ENCODE measurements at places on chromosomes 4 and X.

DNA sequence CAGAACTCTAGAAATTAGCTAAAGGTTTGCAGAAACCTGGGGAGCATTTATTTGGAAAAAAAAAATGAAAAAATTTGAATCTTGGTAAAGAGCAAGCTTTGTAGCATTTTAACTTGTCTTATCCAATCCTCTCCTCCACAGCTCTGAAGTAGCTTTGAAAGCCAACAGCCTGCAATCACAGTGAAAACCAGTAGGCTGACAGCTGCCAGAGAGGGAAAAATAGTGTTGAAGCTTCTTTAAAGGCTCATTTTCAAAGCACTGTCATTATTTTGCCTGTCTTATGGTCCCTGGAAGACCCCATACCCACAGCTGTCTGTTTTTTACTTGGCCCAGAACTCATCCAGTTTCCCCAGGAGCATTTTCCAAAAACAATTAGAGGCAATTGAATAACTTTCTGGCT, 230.8 kb upstream of the EDNRA start:
- no peak for DNase-seq

- no peak for DNase-seq
Observed at GRCh38 chrX:36787752-36788151, 220.4 kb upstream of the FAM47C start.

DNA sequence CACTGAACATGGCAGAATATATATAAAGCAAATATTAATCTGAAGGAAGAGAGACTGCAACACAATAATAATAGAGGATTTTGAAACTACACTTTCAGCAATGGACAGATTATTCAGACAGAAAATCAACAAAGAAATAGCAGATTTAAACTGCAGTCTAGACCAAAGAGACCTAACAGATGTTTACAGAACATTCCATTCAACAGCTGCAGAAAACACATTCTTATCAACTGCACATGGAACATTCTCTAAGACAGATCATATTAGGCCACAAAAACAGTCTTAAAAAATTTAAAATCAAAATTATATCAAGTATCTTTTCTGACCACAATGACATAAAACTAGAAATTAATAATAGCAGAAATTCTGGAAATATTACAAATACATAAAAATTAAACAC, 27.1 kb downstream of the CENPE start:
- DNase-seq = no peak

DNA sequence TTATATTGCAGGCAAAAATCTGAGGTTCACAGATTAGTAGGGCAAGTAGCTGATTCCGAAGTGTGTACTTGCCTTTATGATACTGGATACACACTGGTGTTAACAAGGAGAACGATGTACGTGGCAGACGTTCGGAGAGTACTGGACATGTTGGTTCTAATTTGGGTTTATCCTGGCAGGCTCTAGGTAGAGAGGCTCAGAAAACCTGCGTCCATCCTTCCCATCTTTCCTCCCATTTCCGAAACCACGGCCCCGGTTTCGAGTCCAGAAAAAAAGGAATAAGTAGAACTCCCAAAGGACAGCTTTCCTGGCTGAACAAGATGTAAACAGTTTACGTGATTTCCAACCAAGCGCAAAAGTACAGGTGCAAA, 351 bp upstream of the SLC30A9 start:
- DNase-seq = peak; percentile 13

DNA sequence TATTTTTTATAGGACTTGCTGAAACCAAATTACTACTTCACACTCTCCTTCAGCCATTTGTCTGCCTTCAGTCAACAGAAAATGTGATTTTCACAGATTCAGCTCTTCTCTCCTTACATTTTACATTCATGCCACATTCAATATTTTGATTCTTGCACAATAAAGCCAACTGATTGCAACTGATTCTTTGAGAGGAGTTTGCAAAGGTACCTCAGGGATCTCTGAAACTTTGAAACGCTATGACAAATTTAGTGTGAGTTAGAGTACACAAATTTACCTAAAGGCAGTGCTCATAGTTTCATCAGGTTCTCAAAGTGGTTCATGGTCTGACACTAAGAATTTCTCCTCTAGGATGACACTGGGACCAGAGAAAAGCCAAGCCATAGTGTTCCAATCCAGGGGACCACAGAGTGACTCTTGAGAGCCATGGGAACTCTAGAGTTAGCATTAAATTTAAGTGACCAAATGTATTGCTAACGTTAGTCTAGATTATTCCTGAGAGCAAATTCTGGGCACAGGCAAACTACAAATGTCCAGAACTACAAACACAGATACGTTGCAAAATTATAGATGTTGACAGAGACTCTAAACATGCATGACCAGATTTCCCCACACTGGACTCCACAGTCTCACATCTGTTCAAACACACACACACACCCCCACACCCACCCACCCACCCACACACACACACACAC, 9.0 kb downstream of the CSN3 start:
- no peak for DNase-seq

DNA sequence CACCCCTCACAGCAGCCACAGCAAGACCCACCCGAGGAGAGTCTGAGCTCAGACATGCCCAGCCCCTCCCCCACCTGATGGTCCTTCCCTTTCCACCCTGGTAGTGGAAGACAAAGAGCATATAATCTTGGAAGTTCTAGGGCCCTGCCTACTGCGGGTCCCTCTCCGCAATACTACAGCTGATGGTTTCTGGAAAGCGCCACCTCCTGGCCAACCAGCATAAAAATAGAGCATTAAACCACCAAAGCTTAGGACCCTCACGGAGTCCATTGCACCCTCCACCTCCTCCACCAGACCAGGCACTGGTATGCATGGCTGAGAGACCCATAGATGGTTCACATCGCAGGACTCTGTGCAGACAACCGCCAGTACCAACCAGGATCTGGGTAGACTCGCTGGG, 78.2 kb downstream of the SH3BGRL start:
- no peak for DNase-seq

DNA sequence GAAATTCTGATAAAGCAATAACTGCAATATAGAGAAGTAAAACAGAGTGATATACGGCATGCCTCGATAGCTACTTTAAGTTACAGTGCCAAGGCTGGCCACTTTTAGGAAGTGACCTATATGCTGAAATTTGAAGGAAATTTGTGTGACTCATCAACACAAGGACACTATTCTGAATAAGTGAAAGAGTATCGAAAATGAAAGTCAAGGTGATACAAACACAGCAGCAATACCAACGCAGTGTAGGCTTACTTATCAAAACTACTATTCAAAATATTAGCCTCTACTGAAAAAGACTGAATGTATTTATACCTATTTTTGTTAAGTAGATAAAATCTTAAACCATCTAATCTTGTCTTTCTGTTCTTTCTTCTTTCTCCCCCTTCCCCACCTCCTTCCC, 459.9 kb upstream of the GNPDA2 start:
- no peak for DNase-seq

DNA sequence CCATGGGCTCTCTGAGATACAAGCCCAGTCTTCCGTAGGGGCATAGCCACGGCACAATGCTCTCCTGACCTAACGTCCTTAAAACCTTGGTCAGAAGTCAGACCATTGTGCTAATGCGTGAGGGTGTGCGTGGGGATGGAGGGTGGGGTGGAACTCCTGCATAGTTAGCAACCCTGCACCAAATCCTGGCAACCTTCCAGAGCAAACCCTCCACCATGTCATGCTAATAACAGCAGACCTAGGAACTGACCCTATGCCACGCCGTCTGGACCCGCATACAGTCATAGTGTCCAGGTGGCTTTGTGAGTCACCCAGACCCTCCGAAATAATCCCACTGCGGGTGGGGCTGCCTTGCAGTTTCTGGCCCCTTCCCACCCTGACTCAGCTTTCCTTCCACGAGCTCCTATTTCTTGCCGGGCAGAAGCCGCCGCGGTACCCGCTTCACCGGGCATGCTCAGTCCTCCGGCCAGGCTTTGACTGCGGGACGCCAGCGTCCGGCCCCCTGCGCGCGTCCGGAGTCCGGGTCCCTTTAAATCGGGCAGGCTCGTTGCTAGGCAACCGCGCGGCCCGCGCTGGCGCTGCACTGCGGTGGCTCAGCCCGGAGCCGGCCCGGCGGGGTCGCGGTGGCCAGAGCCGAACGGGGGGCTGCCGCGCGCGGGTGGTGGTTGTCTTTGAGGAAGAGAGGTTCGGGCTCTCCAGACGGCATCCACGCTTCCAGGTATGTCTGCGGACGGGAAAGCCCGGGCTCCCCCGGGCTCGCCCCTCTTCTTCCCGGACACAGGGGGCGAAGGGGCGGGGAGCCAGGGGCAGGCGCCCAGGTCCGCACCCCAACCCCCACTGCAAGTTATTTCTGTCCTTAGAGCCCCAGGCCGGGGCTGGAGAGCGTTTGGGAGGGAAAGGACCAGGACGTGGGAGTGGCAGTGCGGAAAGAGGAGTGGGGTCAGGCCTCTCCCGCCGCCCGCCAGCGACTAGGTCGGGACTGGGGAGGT, at the start of gene CCDC160:
Gene CCDC160 (plus strand): TSS at position 557 of the 989 bp plus-strand sequence. CDS start 7,619 bp downstream, outside the sequence.
- DNase-seq = no peak

All from thymus (tissue), 14 donors.